ENCODE measurements at places on chromosomes 5 and 9.

- no peak for DNase-seq
Observed at GRCh38 chr5:158286827-158287226, 427.9 kb upstream of the CLINT1 start.

- no peak for DNase-seq
Observed at GRCh38 chr5:159083548-159084452, 15.9 kb downstream of the EBF1 start.

DNA sequence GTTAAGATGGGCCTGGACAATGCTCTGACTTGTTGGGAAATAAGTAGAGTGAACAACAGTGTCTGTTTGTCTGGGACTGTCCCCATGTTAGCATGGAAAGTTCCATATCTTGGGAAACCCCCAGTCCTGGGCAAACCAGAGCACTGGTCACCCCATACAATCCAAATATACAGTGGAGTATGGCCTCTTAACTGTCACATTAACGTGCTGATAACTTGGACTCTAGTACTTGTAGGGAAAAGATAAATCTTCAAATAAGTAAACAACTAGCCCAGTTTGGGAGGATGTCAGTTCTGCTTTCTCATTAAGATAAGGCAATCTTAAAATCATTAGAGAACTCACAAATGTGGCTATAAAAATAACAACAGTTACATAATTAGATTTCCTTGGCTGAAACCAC is 47.6 kb upstream of the JAK2 start:
- DNase-seq = no peak

DNA sequence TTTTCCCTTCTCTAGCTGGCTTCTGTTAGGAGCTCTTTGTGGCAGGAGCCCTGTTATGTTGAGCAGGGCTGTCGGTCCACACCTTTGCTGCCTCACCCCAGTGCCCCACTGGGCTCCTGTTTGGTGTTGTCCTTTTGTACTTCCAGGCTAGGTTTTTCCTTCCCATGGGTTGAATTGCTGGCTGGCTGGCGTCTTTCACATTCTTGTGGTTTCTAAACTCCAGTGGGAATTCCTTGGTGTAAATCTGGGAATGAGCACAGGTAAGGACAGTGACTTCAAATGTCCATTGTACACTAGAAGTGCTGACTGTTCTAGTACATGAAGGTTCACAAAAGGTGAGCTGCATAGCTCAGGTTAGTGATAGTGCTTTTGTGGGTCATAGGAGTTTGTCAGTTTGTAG is 30.4 kb downstream of the RASGRF2 start:
- DNase-seq = no peak

DNA sequence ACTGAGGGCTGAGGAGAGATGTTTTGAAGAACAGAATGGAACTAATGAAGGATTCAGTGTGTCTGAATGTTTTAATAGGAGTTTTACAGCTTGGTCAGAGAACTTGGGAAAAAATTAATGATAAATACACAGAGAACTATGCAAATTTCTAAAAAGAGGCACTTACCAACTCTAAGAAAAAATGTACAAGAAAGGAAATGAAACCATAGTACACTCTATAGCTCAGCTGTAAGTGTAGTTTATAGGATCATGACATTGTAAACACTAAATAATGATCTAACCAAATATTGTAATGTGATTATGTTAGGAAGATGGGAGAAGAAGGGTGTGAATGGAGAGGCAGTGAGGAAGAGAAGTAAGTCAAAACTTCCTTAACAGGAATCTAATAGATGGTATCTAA is 205.2 kb downstream of the SEC61B start:
- DNase-seq = no peak

DNA sequence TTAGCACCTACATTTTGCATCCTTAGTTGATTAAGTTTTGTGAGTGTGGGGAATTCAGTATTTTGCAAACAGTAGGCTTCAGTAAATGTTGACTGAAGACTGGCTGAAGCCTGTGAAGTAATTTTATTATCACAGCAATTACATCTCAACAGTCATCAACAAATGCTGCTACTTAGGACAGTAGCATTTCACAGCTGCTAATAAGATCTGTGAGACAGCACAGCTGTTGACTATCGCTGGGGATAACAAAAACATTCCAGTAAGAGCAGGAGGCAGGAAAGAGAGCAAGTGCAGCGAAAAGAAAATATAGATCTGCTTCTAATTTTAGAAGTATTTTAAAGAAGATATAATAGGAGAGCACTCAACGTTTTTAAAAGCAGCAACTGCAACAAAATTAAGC is 117.3 kb upstream of the FGF10 start:
- DNase-seq = no peak

GRCh38 chr5:92242170-92242569 is 859.1 kb upstream of the ARRDC3 start:
- DNase-seq = no peak

DNA sequence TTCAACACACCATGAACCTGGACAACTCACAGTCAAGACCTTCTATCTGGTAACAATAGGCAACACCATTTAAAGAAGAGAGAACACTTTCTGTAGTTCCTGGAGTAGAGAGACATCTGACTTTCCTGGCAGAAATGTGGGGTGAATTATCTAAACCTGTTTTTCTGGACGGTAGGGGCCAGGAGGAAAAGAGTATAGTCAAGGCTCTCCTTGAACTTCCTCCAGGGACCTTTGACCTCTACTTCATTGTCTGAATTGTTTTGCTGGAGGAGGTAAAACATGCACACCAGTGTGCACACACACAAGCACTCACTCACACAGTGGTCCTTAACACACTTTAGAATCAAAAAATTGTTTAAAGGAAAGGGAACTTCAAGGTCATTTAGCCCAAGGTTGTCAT is 13.2 kb downstream of the S100Z start:
- DNase-seq = no peak

GRCh38 chr5:91194824-91195381 is 188.2 kb downstream of the ARRDC3 start:
- no peak for DNase-seq

- peak; percentile 34 for DNase-seq
Observed at GRCh38 chr5:43514471-43514815, 505 bp downstream of the C5orf34 start.

DNA sequence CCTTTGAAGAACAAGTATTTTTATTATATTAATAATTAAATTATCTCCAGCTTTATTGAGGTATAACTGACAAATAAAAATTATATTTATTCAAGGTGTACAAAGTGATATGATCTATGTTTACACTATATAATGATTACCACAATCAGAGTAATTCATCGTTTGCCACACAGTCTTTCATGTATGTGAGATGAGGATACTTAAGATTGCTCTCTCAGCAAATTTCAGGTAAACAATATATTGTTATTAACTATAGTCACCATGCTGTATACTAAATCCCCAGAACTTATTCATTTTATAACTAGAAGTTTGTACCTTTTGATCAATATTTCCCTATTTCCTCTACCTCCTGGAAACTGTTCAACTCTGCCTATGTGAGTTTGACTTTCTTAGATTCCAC is 16.7 kb upstream of the CCNO start:
- DNase-seq = no peak

GRCh38 chr9:19830796-19831195 is 42.0 kb upstream of the SLC24A2 start:
- no peak for DNase-seq

- no peak for DNase-seq
Observed at GRCh38 chr9:100774962-100775361, 197.1 kb downstream of the CAVIN4 start.

DNA sequence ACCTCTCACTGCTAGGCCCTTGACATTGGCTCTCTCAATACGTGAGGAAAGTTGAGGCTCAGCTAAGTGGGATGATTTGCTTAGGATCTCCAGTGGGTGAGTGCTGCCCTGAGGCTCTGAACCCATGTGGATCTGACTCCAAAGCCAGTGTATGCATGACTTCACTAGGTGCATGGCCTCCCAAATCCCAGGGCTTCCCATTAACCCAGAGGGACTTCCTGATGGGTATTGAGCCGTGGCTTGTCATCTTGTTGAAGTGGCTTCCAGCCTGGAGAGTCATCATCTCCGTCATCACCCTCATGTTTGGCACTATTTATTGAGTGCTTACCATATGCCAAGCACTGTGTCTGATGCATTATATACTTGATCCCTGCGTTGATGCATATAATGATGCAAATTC is 37.3 kb upstream of the TEX48 start:
- DNase-seq = no peak

GRCh38 chr5:135371622-135372232 is 27.3 kb downstream of the MACROH2A1 start:
- no peak for DNase-seq

- peak; percentile 63 for DNase-seq
Observed at GRCh38 chr5:173909199-173909598, 21.1 kb downstream of the CPEB4 start.

DNA sequence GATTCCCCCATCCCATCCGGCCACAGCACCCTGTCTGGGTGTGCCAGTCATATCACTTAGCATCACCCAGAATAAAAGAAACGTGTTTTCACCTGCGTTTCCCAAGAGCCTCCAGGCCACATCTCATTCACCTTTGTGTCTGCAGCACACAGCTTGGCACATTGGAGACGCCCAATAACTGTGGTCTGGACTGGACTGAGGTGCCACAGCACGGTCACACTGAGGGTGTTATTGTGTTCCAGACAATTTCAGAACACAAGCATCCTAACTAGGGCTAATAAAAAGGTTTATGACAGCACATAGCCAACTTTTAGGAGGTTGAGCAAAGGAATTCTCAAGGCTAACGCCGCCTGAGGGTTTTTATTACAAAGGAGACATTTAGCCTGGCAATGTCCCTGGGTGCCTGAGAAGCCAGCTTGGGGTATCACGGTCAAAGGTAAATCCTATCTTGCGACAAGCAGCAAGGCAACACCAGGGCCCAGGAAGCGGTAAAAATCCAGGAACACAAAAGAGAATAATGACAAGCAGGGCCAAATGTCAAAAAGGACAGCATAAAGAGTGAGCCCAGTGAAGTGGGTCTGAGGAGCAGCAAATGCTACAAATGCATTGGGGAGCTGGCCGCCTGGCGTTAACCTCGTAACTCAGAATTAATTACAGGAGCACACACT is 3.4 kb downstream of the EPB41L4B start:
- DNase-seq = no peak

DNA sequence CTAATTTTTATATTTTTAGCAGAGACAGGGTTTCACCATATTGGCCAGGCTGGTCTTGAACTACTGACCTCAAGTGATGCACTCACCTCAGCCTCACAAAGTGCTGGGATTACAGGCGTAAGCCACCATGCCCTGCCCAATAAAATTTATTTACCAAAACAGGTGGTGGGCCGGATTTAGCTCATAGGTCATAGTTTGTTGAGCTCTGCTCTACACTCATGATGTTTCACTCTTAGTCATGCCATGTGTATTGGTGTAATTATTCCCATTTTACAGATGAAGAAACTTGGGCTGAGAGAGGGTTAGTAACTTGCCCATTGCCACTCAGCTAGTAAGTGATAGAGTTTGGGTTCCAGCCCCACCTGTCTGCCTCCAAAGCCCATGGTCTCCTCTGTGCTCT is 93.1 kb upstream of the WWC1 start:
- no peak for DNase-seq

DNA sequence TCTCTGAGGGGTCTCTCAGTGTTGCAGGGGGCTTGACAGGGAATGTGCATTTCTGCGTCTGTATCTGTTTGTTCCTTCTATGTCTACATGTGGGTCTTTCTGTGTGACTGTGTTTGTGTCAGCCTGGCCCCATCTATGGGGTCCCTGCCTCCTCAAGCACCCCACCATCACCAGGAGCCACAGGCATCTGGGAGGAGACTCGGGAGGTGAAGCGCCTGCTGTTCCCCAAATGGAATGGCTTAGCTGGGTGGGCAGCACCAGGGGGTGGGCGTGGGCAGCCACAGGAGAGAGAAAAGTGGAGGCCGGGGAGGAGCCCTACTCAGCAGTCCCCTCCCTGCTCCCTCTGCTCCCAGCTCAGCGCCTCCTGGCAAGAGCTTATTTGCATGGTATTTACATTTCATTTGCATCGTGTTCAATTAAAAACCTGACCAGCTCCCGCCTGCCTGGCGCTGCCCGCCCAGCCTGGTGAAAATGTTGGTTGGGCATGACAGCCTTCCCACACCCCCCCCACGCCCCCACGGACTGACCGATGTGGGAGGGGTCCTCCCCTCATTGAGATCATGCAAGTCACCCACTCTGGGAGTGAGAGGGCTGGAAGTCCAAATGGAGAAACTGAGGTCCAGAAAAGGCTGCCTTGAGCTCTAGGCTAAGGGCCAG is 50.5 kb downstream of the CXXC5 start:
- peak; percentile 41 for DNase-seq

DNA sequence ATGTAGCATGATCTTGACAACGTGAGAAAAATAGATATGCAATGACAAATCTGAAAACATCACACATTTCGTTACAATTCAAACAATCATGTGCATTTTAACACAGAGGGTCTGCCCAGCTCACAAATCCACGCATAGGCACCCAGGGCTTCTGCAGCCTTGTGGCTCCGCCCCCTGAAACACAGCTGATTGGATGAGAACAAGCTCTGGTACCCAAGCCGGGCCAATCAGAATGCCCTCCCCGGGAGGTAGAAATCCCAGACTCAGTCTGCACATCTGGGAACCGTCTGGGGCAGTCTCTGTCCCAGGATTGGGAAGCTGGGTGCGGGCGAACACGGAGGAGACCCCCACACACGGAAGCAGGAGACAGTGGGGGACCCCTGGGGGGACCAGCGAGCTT is 137.5 kb downstream of the GAPVD1 start:
- no peak for DNase-seq

DNA sequence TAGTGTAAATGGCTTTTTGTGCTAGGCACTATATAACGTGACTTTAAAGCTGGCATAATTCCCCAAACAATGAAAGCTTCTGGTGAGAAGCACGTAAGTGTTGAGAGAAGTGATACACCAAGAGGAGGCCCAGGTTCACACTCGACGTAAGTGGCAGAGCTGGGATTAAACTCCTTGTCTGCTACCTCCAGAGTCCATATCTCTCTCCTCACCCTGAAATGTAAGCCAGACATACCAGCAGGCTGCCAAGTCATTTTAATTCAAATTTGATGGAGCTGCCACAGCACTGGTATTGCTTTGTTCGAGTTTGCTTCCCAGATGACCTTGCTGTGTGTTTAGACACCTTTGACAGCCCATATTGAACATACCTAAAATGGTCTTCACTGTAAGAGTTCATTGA is 319.7 kb downstream of the GLIS3 start:
- no peak for DNase-seq

DNA sequence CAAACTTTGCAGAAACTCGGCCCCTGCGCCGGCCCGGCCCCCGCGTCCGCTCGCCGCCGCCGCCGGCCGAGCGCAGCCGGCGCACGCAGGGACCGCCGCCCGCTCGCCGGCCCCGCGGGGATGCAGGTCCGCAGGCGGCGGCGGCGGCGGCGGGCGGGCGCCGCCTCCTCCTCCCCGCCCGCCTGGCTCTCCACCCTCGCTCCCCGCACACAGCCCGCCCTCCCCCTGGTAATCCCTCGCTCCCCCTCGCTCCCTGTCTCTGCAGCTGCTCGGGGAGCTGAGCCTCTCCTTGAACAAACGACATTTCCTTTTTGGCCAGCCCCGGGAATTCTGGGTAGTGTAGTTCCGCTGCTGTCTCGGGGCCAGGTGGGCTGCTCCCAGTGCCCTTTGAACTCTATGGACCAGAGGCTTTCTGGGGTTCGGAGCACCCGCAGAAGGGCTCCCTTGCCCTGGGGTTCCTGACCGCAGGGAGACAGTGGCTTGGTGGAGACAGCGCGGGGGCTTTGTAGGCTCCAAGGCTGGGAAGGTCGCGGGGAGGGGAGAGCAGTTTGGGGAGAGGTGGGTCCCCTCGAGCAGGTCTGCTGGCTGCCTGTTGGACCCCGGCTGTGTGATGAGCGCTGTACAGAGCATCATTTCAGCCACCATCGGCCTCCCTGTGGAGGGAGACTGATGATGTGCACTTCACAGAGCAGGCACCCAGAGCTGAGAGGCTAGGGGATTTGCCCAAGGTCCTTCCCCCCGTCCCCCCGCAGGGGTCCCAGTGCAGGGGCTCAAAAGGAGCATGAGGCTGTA is 1.8 kb upstream of the FAM78A start:
- DNase-seq = peak; percentile 85
